Cardiac fibroblast (primary cell): ENCODE measurements at places on chromosomes 16 and 17.

- DNase-seq, result no peak
Observed at GRCh38 chr16:48907906-48908634, 298.1 kb upstream of the N4BP1 start.

GRCh38 chr17:45848868-45849535 is 4.3 kb downstream of the SPPL2C start:
- no peak for DNase-seq

- no peak for DNase-seq
Observed at GRCh38 chr17:70375813-70376770, 206.8 kb downstream of the KCNJ2 start.

GRCh38 chr17:56319531-56319930 is 166.3 kb downstream of the ANKFN1 start:
- DNase-seq, result peak; percentile 25

GRCh38 chr17:17351356-17351891 is 48.3 kb downstream of the NT5M start:
- no peak for DNase-seq

GRCh38 chr17:71286625-71287024 is 834.2 kb upstream of the SOX9 start:
- no peak for DNase-seq

DNA sequence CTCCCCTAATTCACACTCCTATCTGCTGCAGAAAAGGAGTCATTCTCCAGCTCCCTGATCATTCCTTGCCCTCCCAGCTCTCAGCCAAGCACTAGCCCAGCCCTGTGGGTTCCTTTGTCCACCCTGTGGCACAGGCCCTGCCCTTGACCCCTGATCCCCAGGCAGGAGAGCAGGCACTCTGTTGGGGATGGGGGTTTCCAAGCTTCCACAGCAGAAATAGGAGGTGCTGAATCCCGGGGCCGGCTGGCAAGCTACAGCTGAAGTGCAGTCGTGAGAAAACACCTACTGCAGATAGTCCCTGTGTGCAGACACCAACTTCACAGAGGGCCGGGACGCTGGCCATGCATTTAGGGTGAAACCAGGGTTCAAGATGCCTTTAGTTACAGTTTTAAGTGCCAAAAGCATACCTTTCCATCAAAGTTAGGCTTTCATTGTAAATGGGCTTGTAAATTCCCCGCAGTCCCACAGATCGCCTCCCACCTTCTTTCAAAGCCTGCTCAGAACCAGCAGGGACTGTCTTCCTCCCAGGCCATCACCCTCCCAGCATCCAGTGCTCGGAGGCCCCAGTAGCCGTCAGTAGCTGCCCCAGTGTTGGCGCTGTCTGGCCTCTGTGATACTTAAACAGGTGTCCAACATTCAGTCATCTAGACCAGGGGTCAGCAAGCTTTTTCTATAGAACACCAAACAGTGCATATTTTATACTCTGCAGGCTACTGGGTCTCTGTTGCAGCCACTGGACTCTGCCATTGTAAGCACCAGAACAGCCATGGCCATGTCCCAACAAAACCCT is 10.6 kb downstream of the CPSF4L start:
- DNase-seq, result no peak

GRCh38 chr17:38322156-38322779 is 21.5 kb downstream of the GPR179 start:
- peak; percentile 62 for DNase-seq

DNA sequence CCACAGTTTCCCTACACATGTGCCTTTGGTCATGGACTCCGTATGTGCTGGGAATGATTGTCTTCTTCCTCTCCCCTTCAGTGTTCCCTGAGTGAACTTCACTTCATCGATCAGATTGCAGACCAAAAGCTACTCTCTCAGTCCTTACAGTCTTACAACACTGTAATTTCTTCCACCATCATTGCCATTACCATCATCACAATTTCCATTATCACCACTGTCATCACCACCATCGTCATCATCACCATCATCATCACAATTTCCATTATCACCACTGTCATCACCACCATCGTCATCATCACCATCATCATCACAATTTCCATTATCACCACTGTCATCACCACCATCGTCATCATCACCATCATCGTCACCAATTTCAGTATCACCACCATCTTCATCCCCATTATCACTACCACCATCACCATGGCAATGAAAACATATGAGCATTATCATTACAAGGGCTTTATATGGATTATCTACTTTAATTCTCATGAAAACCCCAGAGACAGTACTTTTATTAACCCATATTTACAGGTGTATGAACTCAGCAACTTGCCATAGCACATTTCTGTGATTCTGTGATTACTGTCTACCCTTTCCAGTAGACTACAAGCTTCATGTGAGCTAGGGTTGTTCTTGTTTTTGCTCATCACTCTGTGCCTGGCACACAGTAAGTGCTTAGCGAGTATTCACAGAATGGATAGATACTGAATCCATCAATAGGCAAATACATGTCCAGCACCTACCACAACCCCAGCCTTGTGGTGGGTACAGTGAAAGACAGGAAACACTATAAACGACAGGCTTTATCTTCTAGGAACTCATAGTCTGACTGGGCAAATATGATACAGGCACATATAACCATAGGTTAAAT is 327.0 kb downstream of the XYLT1 start:
- no peak for DNase-seq

DNA sequence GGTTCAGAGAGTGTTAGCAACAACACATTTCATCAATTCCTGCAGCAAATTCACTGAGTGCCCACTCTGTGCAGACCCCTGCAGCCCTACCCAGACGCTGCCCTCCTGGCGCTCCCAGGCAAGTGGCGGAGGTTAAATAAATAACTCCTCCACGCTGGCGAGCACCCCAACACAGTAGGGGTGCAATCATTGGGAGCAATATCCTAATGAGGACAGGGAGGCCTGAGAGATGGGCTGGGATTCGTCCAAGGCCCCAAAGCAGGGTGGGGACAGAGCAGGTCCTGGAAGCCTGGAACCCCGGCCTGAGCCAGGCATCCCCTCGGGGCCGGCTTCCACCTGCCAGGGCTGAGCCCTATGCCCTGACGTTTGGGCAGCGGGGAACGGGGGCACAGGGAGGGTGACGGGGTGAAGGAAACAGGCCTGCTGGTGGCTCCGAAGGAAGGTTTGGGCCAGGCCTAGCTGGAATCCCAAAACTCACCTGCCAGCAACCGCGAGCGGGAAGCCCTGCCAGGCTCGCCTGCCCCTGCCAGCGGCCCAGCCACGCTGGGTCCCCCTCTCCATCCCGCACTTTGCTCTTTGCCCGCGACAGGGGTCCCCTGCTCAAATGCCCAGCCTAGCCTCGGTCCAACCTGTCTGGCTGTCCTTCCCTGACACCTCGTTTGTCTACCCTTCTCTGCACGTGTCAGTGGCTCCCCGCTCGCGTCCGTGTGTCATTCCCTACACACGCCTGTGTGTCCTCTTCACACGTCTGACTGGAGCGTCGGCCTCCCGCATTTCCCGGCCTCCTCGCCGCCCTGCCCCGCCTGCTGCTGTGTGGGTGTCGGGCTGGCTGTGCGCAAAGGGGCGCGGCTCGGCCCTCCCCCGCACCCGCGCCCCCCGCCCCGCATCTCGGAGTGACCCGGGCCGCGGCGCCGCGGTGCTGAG is 721 bp upstream of the BEAN1 start:
- DNase-seq, result no peak

- DNase-seq, result no peak
Observed at GRCh38 chr16:27746076-27746855, 196.3 kb downstream of the KATNIP start.

GRCh38 chr16:69320740-69321073 is 9.6 kb downstream of the VPS4A start:
- no peak for DNase-seq

DNA sequence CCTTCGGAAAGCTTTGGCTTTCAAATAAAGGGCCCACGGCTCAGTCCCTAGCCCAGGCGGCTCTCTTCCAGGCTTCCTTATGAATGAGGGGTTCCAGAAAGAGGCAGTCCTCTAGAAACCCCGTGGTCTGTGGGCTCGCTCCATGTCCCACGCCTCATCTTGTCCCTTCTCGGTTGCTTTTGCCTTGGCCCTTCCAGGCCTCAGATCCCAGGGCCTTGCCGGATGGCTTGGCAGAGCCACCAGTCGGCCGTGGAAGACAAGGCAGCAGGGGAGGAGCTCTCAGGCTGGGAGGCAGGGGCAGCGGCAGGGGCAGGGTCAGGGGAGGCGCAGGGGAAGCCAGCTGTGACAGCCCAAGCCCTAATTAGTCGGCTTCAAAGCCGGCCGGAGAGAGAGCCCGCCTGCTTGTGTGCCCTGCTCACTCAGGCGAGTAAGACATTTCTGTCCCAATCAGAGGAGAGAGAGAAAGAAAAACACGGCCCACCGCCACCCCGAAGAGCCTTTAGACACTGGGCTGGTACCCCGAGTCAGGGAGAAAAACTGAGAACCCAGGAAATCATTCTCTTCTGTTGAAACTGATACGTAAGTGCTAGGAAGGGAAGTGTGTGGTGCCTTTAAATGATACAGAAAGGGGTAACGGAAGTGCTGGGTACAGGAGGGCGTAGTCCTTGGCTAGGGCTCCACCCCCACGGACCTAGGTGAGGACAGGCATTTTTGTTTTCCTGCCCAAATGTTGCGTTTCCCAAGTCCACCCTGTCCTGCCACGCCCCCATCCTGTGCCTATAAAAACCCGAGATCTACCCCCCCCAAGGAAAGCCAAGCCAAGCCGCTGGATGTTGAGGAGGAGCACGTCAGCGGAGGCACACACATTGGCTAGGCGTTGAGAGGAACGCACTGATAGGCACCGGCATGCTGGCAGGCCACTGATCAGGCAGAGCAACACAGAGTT is 27.8 kb upstream of the MEIOC start:
- DNase-seq, result no peak

DNA sequence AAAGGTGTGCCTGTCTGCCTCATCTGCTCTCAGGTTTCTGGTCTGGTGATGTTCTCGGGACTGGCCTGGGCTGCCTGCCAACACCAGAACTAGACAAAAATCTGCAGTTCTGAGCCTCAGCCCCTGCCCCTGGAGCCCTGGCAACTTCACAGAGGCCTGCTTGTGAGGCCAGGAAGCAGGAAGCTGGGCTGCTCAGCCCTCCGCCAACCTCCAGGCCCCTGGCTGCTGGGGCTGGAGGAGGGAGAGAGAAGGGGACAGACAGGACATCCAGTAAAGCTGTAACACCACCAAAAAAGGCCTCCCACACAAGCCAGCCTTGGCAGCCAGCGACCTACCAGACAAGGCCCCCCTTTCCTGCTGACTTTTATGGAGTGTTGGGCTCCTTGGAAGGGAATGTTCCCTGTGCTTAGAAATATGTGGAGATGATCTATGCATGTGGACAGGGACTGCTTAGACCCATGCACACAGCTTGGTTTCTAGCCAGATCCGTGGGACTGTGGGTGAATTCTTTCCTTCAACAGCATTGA is 157.6 kb downstream of the XYLT1 start:
- DNase-seq, result peak; percentile 15

DNA sequence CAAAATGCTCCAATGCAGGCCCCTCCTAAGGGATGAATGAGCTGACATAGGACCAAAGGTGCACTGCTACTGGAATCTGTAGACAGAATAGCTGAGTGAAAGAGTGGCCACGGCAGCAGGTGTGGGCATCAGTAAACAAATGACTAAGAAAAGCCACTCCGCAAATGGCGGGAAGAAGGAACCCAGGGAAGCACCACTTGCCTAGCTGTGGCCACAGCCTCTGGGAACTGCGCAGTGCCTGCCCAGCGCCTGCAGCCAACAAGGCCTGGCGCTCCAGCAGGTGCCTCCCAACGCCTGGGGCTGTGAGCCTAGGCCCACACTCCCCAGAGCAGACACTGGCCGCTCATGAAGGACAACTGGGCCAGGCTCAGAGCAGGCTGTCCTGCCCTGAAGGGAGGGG is 11.8 kb downstream of the PEMT start:
- DNase-seq, result no peak

DNA sequence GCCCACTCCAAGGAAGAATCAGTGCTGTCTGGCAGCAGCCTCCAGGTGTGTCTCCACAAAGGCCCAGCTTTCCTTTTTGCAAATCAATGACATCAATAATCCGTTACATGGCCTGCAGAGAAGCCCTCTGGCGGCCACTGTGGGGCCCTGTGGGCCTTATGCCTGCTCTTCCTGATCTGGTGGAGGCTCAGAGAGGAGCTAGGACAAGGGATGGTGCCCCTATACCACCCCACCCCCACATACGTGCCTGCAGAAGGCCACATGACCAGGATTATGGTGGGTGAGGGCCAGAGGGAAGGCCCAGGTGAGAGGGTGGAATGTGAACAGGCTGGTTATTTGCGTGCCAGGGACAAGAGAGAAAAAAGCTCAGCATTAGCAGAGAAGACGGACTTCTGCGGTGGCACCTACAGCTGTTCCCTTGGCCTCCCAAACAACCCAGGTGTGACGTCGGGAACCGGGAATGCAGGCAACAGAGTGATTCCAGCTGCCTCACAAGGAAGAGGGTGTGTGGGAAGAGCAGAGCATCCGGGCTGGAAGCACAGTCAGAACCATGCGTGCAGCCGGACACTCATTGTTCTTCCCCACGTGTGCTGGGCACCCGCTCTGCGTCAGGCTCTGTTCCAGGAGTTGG is 22.5 kb downstream of the EIF4A3 start:
- peak; percentile 91 for DNase-seq

DNA sequence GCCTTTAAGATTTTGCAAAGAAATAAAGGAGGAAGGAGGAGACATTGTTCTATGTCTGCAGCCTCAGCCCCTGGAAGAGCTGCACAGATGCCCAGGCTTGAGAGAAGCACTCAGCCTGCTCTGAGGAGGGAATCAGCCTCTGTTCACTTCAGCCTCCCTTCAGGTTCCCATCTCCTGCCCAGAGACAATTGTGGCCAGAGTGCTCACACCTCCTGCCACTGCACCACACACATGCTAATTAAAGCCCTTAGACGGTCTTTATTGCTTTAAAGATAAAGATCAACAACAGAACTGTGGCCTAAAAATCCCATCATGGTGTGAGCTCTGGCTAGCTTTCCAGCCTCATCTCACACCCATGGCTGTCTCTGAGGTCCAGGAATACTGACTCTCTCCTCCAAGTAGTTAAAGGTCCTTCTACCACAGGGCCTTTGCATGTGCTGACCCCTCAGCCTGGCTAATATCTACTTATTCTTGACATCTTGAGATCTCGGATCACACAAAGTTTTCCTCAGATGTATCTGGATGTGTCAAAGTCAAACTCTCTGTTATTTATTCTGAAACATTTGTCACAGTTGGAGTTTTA is 33.8 kb downstream of the CHD9NB start:
- DNase-seq, result no peak

DNA sequence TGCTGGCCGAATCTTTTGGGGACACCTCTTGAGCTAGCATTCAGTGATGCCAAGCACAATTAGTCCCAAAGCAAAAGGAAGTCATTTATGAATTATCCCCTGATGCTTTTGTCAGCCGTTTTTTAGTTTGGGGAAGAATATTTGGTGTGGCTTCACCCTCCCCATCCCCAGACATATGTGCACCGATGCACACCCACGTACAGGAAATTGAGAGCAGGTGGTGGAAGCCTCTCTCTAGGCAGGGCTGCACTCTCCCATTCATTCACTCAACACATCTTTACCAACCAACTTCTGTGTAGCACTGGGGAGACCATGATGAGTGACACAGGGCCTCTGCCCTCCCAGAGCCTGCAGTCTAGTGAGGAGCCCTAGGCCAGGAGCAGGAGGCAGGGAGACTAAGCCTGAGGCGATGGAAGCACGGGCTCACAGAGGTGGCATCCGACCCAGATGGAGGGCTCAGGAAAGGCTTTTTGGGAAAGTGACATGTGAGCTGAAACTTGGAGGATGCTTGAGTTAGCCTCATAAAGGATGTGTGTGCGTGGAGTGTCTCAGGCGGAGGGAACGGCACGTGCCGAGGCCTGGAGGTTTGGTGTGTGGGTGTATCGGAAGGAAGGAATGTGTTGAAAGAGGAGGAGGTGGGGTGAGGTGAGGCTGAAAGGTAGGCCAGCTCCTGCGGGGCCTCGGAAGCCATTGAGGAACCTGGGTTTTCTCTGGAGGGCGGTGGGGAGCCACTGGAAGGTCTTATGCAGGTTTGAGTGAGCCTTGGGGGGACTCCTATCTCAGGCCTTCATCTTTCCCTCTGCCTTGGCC is 43.8 kb downstream of the PSME3IP1 start:
- no peak for DNase-seq
